Osteoblast (primary cell): ENCODE measurements at places on chromosomes 6 and 20. TPM values are rescaled to one million over a fixed set of nuclear protein-coding genes. Genes with fewer than 3 reads are reported as not detected.

The PRSS16 gene
- total RNA-seq = not detected in 2 replicates

The TAGAP gene
- total RNA-seq = not detected in 2 replicates

The CRIP3 gene
- total RNA-seq = 0.59 TPM in 1 of 2 replicates, not detected in the other

The SRSF3 gene
- 236 and 289 TPM in 2 replicates for total RNA-seq

The HSPA12B gene
- not detected in 2 replicates for total RNA-seq

The ELOVL2 gene
- under 0.01 and 0.29 TPM in 2 replicates for total RNA-seq

The SLC22A7 gene
- not detected in 2 replicates for total RNA-seq

The ZBTB12 gene
- total RNA-seq = 2.1 and 3.6 TPM in 2 replicates

The OR2J3 gene
- total RNA-seq = not detected in 2 replicates

The RAB44 gene
- under 0.01 and 0.36 TPM in 2 replicates for total RNA-seq
